Effector memory CD4-positive, alpha-beta T cell (primary cell): ENCODE measurements at places on chromosomes 2 and 18.

DNA sequence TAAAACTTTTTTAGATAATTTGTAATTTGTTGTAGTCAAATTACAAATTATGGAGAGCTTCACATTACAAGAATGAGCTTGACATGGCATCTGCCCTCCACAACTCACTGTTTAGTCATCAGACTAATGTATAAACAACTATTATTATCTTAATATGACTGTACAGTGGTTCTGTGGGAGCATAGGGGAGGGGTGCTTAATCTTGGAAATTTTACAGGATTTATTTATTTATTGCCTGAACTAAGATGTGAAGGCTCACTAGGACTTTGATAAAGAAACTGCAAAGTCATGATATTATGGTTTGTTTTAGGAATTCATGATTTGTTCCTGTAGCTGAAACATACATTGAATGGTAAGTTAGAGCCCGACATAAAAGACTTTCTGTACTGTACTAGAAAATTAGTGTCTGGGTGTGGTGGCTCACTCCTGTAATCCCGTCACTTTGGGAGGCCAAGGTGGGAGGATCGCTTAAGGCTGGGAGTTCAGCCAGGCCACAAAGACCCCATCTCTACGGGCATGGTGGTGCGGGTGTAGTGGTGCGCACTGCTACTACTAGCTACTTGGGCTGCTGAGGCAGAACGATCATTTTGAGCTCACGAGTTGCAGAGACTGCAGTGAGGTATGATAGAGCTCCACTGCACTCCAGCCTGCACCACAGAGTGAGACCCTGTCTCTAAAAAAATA is 2.1 kb downstream of the MARCHF7 start:
- no peak overlapping the region for H3K27ac ChIP-seq
- H3K27me3 ChIP-seq, result no peaks in the 10 kb centered on the region
- H3K36me3 ChIP-seq, result peaks cover 19% of the 10 kb centered on the region
- peak overlapping the region; percentile 10 for H3K4me3 ChIP-seq

DNA sequence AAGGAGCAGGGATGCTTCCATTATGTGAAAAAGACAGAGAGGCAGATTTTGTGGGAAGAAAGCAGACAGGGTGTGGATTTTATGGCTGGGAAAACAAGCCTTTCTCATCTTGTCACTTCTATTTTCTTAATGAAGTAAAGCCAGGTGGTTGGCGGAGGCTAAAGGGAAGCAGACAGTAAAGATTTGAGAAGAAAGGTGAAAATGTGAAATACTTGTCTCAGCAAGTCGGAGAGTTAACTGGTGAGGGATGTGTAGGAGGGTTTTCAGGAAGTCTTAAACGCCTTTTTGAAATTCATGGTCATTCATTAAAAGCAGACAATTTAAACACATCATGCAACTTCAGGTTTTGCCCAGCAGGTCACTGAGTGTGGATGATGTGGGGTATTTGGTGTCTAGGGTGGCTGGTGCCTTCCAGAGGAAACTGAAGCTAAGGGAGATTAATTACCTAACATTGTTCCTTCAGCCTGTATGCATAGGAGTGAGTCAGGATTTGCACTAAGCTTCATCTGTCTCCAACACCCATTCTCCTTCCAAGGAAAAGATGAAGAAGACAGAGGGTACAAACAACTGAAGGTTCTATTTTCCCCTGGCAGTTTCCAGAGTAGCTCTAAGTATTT is 20.7 kb downstream of the SLC14A2 start:
- DNase-seq, result no peak
- no peaks in the 10 kb centered on the region for H3K36me3 ChIP-seq
- no peak overlapping the region for H3K4me3 ChIP-seq
- H3K27ac ChIP-seq, result no peak overlapping the region
- no peaks in the 10 kb centered on the region for H3K27me3 ChIP-seq
- no peaks in the 10 kb centered on the region for H3K4me1 ChIP-seq

DNA sequence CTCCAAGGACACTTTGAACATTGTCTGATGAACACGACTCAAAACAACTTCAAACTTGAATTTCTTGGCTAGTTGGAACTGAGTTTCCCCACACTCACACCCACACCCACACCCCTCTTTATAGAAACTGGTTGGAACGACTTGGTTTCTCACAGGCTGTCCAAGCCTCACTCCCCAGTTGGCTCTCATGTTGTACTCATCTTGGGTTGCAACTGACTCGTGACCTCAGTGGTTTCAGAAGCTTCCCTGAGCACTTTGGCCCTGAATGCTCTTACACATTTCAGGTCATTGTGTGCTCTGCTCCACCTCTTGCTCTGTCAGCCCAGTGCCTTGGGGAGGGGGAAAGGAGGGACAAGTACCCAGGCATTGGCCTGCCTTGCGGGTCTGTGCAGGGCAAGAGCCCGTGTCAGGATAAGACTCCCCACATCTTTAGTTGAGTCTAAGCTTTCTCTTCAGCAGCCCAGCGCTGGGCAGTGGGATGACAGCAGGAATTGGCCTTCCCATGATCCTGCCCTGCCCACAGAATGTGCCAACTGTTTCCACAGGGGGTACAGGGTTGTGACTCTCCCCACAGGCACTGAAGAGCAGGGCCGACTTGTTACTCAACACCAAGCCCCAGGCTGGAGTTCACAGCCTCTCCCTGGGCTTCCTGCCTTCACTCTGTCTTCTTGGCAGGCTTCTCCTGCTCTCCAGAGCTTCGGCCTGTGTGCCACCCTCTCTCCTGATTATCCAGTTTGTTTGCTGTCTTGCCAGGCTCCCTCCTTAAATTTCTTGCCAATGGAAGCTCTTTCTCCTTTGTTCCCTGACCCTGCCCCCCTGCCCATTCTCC is 104.6 kb downstream of the RTN4 start:
- H3K27me3 ChIP-seq, result no peaks in the 10 kb centered on the region
- no peaks in the 10 kb centered on the region for H3K36me3 ChIP-seq
- H3K4me3 ChIP-seq, result no peak overlapping the region
- peaks cover 8% of the 10 kb centered on the region for H3K4me1 ChIP-seq

DNA sequence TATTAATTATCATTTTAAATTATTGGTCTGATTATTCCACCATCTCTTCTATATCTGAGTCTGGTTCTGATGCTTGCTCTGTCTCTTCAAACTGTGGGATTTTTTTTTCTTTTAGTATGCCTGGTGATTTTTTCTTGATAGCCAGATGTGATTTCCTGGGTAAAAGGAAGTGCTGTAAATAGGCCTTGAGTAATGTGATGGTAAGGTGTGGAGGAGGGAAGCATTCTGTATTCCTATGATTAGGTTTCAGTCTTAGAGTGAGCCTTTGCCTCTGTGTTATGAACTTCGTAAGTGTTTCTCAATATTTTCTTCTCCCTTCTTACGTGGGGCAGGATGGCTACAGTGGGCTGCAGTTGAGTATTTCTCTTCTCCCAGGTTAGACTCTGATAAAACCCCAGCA is 103.0 kb downstream of the EHBP1 start:
- no peak overlapping the region for H3K27ac ChIP-seq
- DNase-seq, result no peak
- H3K4me3 ChIP-seq, result no peak overlapping the region
- no peaks in the 10 kb centered on the region for H3K27me3 ChIP-seq
- no peaks in the 10 kb centered on the region for H3K36me3 ChIP-seq

- H3K27ac ChIP-seq, result no peak overlapping the region
- DNase-seq, result no peak
- peaks cover 26% of the 10 kb centered on the region for H3K4me1 ChIP-seq
Observed at GRCh38 chr2:31317396-31317795, 83.4 kb downstream of the EHD3 start.

DNA sequence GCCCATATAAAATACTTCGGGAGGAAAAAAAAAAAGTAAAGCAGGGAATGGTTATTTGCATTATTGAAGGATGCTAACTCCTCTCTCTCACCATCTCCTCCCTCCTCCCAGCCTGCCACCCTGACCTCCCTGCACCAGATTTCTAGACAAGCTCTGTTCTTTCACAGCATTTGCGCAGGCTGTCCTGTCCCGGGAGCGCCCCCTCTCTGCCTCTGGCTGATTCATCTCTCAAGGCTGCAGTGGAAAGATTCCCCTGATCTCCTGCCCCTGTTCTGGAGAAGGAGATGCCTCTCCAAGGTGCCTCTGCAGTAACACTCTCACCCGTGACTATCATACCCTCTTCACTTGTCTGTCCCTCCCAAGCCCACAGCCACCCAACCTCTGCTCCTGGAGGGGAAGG is 38.5 kb downstream of the COL4A4 start:
- no peaks in the 10 kb centered on the region for H3K36me3 ChIP-seq
- no peak overlapping the region for H3K4me3 ChIP-seq
- no peak overlapping the region for H3K27ac ChIP-seq
- peaks cover 4% of the 10 kb centered on the region for H3K27me3 ChIP-seq
- DNase-seq, result no peak

DNA sequence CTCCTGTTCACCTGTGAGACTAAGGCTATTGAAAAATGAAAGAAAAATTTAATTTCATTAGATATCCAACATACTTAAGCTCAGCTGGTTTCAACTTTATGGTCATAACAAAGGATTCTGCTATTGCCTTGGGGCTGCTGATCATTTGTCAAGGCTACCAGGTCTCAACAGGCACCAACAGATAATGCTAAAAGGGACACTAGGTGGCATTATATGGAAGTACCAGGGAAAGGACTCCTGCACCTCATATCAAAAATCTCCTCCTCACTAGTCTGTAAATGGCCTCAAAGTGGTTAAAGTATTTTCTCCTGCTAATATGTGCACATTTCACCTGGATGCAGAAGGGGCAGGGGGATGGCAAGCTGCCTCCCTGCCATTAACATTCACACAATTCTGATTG is 167.9 kb upstream of the REG3A start:
- H3K27ac ChIP-seq, result no peak overlapping the region
- no peaks in the 10 kb centered on the region for H3K36me3 ChIP-seq
- no peak for DNase-seq
- no peaks in the 10 kb centered on the region for H3K27me3 ChIP-seq
